Spinal cord (tissue), 10 donors: ENCODE measurements at places on chromosomes 3 and 15. TPM values are rescaled to one million over a fixed set of nuclear protein-coding genes. Genes with fewer than 3 reads are reported as not detected.

DNA sequence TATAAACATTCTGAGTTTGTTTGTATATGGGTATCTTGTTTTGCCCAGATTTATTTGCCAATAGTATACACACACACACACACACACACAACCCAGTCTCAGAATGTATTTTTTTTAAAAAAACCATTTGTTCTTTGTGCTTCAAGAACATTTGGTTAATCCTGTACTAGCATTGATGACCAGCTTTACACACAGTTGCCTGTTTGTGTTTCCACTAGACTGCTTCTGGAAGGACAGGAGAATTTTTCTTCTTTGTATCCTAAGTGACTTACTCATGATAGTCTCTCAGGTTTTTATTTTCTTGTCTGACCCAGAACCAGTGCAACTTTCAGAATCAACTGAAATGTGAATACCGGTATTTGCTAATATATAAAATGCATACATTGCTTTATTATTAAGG lies 40.5 kb downstream of the U2SURP start:
- H3K27ac ChIP-seq = no peak overlapping the region
- no peaks in the 10 kb centered on the region for H3K4me1 ChIP-seq
- no peak overlapping the region for H3K4me3 ChIP-seq
- H3K36me3 ChIP-seq = peaks cover 16% of the 10 kb centered on the region

The LTK gene
- total RNA-seq = 0.17 TPM

The CLDN1 gene
- 9.9 TPM for total RNA-seq

The SLC24A5 gene
- total RNA-seq = 1.2 TPM

DNA sequence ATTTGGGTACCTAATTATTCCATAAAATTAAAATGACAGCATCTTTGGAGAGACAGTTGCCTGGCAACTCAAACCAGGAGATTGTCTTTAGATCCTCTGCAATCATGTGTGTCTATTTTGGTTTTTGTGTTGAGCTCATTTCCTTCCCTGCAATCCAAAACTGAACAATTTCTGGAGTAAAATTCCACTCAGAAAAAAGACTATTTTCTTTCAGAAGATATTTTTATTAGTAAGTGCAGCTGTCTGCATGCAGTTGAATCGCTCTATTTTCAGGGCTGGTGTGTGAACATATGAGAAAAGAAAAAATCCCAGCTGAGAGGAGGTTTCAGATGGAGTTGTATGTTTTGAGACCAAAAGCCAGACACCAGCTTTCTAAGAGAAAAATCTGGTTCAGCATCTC lies 41.9 kb upstream of the DYNC1LI1 start:
- H3K4me3 ChIP-seq = no peak overlapping the region
- DNase-seq = no peak
- H3K36me3 ChIP-seq = no peaks in the 10 kb centered on the region
- no peaks in the 10 kb centered on the region for H3K4me1 ChIP-seq

The OSBPL10 gene
- total RNA-seq = 6.2 TPM

DNA sequence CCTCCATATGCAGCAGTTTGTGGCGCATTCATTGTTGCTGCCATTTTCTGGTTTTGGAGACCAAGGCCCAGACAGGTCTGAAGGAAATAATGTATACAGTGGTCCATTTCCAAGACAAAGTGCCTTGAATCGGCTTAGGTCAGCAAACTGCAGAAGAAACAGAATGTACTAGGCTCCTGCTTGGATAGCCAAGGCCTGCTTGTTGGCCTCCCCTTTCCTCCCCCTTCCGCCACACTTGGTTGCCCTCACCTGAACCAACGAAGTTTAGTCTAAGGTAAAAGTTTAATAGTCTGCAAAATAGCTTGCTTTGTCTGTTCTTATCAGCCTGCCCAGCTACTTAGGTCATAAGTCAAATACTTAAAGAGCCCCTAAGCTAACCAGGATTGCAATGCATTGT lies 12.0 kb upstream of the RTP3 start:
- DNase-seq = no peak
- H3K4me1 ChIP-seq = peaks cover 7% of the 10 kb centered on the region
- no peak overlapping the region for H3K27ac ChIP-seq
- no peak overlapping the region for H3K4me3 ChIP-seq

DNA sequence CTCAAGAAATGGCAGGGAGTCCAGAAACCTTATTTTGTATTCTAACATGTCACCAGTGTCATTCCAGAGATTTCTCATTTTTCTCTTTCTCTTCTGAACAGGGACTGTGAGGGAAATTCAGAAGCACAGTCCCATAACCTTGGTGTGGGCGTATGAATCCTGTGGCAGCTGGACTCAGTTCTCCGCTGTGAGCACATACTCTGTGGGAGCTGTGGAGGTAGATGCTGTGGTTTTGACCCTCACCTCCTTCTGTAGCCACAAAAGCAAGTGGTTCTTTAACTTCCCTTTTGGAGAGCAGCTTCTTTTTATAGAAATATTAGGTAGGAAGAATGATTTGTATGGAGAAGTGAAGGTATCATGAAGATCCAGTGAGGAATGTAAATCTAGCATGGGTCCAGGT lies 13.4 kb downstream of the TMEM207 start:
- H3K27me3 ChIP-seq = no peaks in the 10 kb centered on the region
- no peak overlapping the region for H3K4me3 ChIP-seq
- H3K27ac ChIP-seq = no peak overlapping the region
- H3K36me3 ChIP-seq = no peaks in the 10 kb centered on the region

- no peaks in the 10 kb centered on the region for H3K36me3 ChIP-seq
- DNase-seq = no peak
- H3K27me3 ChIP-seq = no peaks in the 10 kb centered on the region
- H3K4me1 ChIP-seq = no peaks in the 10 kb centered on the region
- no peak overlapping the region for H3K27ac ChIP-seq
Measured at GRCh38 chr15:94027581-94027980, 203.8 kb upstream of the MCTP2 start.

- peaks cover 3% of the 10 kb centered on the region for H3K4me1 ChIP-seq
- no peaks in the 10 kb centered on the region for H3K27me3 ChIP-seq
- no peaks in the 10 kb centered on the region for H3K36me3 ChIP-seq
- no peak for DNase-seq
Measured at GRCh38 chr3:135760581-135760980, 204.9 kb upstream of the PPP2R3A start.

The TMCC1 gene
- 34.1 TPM for total RNA-seq

DNA sequence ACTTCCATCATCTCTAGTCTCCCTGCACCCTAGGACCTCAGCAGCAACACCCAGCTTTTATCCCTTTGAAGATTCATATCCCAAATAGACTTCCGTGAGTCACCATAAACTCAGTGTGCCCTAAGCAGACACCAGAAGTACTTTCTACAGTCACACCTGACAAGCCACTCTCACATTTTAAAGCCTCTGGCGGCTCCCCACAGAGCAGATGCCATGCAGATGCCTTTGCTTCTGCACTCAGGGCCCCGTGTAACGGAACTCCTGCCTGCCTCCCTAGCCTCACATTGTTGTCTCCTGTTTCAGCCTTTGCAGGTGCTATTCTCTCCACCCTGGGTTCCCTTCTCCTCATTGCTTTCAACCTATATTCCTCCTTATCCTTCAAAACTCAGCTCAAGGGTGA lies 155.5 kb upstream of the SLC24A5 start:
- no peak overlapping the region for H3K4me3 ChIP-seq
- no peaks in the 10 kb centered on the region for H3K27me3 ChIP-seq
- H3K27ac ChIP-seq = no peak overlapping the region
- H3K4me1 ChIP-seq = no peaks in the 10 kb centered on the region

The CCR4 gene
- 0.11 TPM for total RNA-seq

DNA sequence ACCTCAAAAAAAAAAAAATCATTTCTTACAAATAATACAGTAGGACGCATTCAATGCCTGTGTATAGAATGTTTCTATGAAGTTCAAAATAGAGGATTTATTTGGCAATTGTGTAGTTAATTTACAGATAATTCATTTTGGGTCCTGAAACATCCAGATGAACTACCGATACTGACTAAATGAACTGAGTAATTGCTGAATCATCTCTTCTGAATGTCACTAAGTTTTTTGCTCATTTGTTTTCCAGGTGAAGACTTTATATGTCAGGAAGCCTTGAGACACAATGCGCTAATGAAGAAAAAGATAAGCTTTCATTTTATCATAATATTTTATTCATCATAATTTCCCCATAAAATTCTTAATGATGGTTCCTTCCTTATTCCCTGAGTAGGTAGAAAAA lies 39.7 kb downstream of the PCOLCE2 start:
- no peaks in the 10 kb centered on the region for H3K4me1 ChIP-seq
- no peak overlapping the region for H3K4me3 ChIP-seq
- H3K27me3 ChIP-seq = no peaks in the 10 kb centered on the region

DNA sequence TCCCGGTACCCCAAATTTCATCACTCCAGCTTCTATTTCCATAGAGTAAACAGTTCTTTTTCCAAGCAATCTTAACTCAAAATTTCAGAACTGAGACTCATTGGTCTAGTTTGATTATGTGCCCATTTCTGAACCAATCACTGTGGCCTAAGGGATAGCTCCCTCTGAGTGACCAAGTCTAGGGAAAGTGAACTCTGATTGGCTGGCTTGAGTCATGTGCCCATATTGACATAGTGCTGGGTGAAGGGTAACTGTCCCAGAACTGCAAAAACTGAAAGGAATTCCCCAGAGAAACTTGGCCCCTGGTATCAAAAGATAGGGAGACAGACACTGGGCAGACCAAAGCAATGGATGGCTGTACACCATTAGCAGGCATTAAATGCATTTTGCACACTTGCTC lies 171.2 kb upstream of the WNT5A start:
- peaks cover 3% of the 10 kb centered on the region for H3K4me1 ChIP-seq
- no peak overlapping the region for H3K4me3 ChIP-seq
- no peaks in the 10 kb centered on the region for H3K27me3 ChIP-seq
- H3K36me3 ChIP-seq = no peaks in the 10 kb centered on the region

DNA sequence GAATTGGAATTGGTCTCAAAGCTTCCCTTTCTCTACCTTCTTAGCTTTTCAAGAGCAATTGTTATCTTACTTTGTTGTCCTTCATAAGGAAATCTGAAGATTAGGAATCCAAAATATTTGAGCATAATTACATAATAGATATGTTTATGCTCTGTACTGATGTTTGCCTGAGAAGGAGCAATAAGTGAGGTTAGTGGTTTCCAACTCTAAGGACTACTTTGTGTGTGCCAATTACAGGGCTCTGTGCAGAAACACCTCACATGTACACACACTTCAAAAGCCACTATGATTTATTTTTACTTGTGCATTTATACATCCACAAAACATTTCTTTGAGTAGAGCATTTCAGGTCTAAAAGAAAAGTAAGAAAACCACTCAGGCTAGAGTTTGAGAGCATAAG lies 49.9 kb downstream of the MME start:
- no peaks in the 10 kb centered on the region for H3K36me3 ChIP-seq
- no peaks in the 10 kb centered on the region for H3K27me3 ChIP-seq
- DNase-seq = no peak
- no peaks in the 10 kb centered on the region for H3K4me1 ChIP-seq
- no peak overlapping the region for H3K4me3 ChIP-seq

DNA sequence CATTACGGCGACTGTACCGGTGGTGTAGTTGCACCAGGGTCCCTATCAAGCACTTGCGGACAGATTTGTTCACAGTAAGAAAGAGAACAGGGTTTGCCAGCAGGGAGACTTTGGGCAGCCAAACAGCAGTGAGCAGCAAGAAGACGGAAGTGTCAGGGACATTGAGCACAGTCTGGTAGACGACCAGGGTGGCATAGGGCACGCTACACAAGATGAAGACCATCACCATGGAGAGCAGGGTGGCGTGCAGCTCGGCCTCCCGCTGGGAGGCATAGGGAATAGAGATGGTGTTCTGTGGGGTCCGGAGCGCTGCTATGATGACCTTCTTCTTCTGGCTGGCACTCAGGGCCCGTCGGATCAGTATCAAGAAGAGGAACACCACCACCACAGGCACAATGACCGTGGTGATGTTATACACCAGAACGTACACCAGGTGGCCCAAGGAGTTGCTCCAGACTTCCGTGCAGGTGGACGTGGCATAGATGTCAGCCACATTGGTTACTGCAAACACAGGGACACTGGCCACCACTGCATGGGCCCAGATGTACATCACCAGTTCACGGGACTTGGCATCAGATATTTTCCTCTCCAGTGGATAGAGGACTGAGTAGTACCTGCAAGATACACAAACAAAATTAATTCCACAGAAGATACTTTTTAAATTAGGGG lies 19.1 kb upstream of the FSIP1 start:
- no peaks in the 10 kb centered on the region for H3K27me3 ChIP-seq
- H3K27ac ChIP-seq = no peak overlapping the region
- peaks cover 5% of the 10 kb centered on the region for H3K36me3 ChIP-seq
- no peaks in the 10 kb centered on the region for H3K4me1 ChIP-seq
- H3K4me3 ChIP-seq = no peak overlapping the region

DNA sequence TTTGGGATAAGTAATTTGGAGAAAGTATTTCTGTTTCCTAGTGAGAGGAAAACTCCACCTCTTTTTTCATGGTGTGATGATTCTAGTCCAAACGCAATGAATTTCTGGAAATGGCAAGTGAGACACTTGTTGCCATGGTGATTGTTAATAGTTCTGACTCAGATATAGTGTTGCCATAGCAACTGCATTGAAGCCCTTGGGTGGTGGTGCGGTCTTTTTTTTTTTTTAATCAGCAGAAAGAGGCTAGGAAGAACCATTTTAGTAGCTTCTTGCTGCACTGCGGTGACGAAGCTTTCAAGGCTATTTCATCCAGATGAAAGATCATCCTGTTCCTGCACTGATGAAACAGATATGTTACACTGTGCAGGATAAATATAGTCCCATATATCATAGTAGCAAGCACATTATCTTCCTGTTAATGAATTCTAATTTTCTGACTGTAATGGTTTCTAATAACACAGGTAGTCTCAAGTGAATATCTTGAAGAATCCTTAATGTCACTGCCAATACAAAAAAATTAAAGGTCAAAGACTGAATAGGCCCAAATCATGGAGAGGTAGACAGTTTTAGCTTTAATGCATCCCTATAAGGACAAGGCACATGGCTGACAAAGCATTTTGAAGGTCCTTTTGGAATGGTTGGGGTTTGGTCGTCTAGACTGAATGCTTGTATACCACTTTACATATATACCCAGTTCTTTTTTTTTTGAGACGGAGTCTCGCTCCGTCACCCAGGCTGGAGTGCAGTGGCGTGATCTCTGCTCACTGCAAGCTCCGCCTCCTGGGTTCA lies 125.1 kb upstream of the ZBTB20 start:
- no peaks in the 10 kb centered on the region for H3K27me3 ChIP-seq
- peak overlapping the region; percentile 40 for H3K27ac ChIP-seq
- no peaks in the 10 kb centered on the region for H3K36me3 ChIP-seq
- no peak overlapping the region for H3K4me3 ChIP-seq
- peaks cover 7% of the 10 kb centered on the region for H3K4me1 ChIP-seq

The ZCWPW2 gene
- 2.1 TPM for total RNA-seq

The GOLGA8S gene
- 1.1 TPM for total RNA-seq

DNA sequence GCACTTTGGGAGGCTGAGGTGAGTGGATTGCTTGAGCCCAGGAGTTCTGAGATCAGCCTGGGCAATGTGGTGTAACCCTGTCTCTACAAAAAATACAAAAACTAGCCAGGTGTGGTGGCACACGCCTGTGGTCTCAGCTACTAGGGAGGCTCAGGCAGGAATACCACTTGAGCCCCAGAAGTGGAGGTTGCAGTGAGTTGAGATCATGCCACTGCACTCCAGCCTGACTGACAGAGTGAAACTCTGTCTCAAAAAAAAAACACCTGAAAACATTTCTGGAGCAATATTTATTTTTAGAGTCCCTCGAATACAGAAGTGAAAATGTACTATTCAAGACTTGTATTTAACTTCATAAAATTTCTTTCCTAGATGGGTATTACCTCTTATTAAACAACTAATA lies 4.6 kb downstream of the SPCS1 start:
- H3K36me3 ChIP-seq = peaks cover 30% of the 10 kb centered on the region
- no peak for DNase-seq
- peaks cover 22% of the 10 kb centered on the region for H3K4me1 ChIP-seq

The CRYGS gene
- total RNA-seq = 5.1 TPM

The P3H2 gene
- 7.5 TPM for total RNA-seq

The TMC3 gene
- total RNA-seq = 0.69 TPM

- H3K4me3 ChIP-seq = no peak overlapping the region
- H3K27ac ChIP-seq = no peak overlapping the region
- no peaks in the 10 kb centered on the region for H3K27me3 ChIP-seq
- DNase-seq = no peak
- H3K4me1 ChIP-seq = no peaks in the 10 kb centered on the region
Measured at GRCh38 chr3:190105876-190106275, 14.8 kb downstream of the P3H2 start.
